ENCODE measurements at places on chromosomes 3 and 15.
A peak's percentile ranks its signal among the peaks of the same experiment; 100 is the strongest.

DNA sequence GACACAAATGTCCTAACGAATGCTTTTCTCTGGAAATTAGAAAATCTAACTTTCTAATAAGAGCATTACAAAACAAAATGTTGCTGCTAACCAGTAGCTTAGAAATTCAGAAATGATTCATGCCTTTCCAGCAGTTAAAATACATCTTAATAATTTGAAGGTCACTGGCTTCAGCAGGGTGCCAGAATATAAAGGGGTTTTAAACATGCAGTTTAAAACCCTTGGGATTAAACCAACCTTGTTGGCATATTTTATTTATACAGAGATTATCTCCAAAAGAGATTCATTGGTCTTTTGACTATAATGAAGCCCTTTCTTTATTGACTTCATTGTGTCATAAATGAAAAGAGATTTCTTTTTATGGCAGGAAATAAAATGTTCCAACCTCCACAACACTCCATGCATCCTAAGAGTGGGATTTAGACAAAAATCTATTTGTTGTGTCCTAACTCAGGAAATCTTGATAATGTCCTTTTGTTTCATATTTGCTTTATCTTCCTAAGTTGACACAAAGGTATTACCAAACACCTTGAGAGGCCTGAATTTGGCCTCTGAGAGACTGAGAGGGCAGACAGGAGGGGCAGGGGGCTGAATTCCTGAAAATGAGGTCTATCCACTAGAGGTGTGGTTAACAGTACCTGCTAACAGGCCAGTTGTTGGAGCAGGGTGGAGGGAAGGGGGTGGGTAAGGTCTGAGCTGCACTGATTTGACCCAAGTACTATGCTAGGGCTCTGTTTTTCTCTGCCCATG, 124.4 kb downstream of the FEZF2 start:
- peak; percentile 63 for DNase-seq

- no peak for DNase-seq
Observed at GRCh38 chr15:52794665-52795463, 4.7 kb upstream of the ONECUT1 start.

- no peak for DNase-seq
Observed at GRCh38 chr15:80507131-80507530, 102.9 kb downstream of the ARNT2 start.

- no peak for DNase-seq
Observed at GRCh38 chr3:159593927-159594605, 394.6 kb upstream of the IL12A start.

- no peak for DNase-seq
Observed at GRCh38 chr15:87829332-87830050, 427.0 kb downstream of the NTRK3 start.
